HFFc6 (cell line): ENCODE measurements at places on chromosomes 4 and X. TPM values are rescaled to one million over a fixed set of nuclear protein-coding genes. Genes with fewer than 3 reads are reported as not detected.

CCNB3 gene
- total RNA-seq = 0.08 to 0.23 TPM (median 0.19 TPM) in 3 replicates

ABLIM2 gene
- not detected in 3 replicates for total RNA-seq

TIMM8A gene
- total RNA-seq = 15.2 to 21.6 TPM (median 19.6 TPM) in 3 replicates

ZNF732 gene
- total RNA-seq = not detected in 3 replicates

DAPP1 gene
- total RNA-seq = not detected in 2 replicates

GLUD2 gene
- total RNA-seq = 0.28 and 0.42 TPM in 2 replicates

GAGE12F gene
- total RNA-seq = not detected in 2 replicates

GRCh38 chr4:139685180-139685579 is 19.6 kb downstream of the MGST2 start:
- no peak for DNase-seq

GRCh38 chrX:105865709-105866108 is 43.4 kb downstream of the NRK start:
- DNase-seq = no peak

GRCh38 chr4:86117705-86118302 is 242.0 kb downstream of the MAPK10 start:
- peak; percentile 68 for DNase-seq

DNA sequence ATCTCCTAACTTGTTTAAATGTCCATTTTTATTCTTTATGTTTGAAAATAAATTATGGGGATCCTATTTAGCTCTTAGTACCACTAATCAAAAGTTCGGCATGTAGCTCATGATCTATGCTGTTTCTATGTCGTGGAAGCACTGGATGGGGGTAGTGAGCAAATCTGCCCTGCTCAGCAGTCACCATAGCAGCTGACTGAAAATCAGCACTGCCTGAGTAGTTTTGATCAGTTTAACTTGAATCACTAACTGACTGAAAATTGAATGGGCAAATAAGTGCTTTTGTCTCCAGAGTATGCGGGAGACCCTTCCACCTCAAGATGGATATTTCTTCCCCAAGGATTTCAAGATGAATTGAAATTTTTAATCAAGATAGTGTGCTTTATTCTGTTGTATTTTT is 27.6 kb downstream of the NUDT6 start:
- DNase-seq = no peak

DNA sequence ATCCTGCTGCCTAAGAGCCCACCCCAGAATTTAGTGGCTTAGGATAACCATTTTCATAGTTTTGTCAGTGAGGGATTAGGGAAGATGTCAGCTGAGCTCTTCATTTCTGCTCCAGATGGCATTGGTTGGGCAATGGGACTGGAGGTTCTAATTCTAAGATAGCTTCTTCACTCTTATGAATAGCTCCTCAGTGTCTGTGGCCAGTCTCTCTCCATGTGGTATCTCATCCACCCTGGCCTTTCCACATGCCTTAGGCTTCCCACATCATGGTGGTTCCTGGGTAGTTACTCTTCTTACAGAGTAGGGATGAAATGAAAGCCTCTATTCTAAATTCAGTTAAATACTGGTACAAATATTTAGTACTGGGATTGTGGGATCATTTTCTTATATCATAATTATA is 31.3 kb downstream of the REPS2 start:
- DNase-seq = no peak

DNA sequence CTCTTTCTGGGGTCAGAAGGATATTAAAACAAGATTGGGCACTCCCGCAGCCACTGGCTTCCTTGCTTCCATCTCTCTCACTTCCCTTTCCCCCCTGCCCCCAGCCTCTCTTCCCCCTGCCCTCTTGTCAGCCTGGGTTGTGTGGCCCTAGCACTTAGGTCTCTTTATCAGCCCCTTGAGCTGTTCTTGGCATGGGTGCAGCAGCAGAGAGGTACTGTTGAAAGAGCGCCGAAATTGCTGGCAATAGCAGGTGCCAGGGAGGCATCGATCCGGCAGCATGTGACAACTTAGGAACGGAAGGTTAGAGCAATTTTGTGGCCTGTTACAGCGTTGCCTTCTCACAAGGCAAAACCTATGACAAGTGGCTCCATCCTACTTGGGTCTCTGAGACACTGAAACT is 333.1 kb upstream of the IGFBP7 start:
- no peak for DNase-seq

GRCh38 chrX:101483705-101484104 is 1.6 kb upstream of the ARMCX4 start:
- no peak for DNase-seq

GRCh38 chr4:183436417-183436816 is 8.0 kb upstream of the CDKN2AIP start:
- DNase-seq = no peak

- no peak for DNase-seq
Observed at GRCh38 chr4:10115797-10116568, 616 bp downstream of the WDR1 start.
